Lower lobe of right lung (tissue), 2 donors: ENCODE measurements at places on chromosomes 4 and X. TPM values are rescaled to one million over a fixed set of nuclear protein-coding genes. Genes with fewer than 3 reads are reported as not detected.

WDR17 gene
- 5.6 TPM for total RNA-seq

SMAD1 gene
- 15.8 TPM for total RNA-seq

MAGEE2 gene
- not detected for total RNA-seq

MAD2L1 gene
- 2.2 TPM for total RNA-seq

HOPX gene
- total RNA-seq = 341 TPM

F8A2 gene
- not detected for total RNA-seq

IDUA gene
- 46.0 TPM for total RNA-seq

HGFAC gene
- total RNA-seq = 1.0 TPM

SHISA3 gene
- total RNA-seq = 3.7 TPM

G6PD gene
- 80.2 TPM for total RNA-seq

MAGEE1 gene
- 2.7 TPM for total RNA-seq

SLC6A8 gene
- 7.1 TPM for total RNA-seq

UCHL1 gene
- total RNA-seq = 8.4 TPM

PAQR3 gene
- total RNA-seq = 7.7 TPM

FAM149A gene
- total RNA-seq = 13.3 TPM

RGN gene
- 11.9 TPM for total RNA-seq

ADGRG4 gene
- total RNA-seq = 0.27 TPM

GRIA3 gene
- total RNA-seq = 0.47 TPM

TGIF2LX gene
- total RNA-seq = not detected

PF4V1 gene
- not detected for total RNA-seq

FGFRL1 gene
- total RNA-seq = 23.4 TPM

ADAM29 gene
- not detected for total RNA-seq

ETDA gene
- total RNA-seq = not detected

BEX5 gene
- 4.4 TPM for total RNA-seq

TCEAL2 gene
- 1.9 TPM for total RNA-seq

MAGEB1 gene
- total RNA-seq = not detected

GAGE12J gene
- total RNA-seq = not detected
